ENCODE measurements at places on chromosomes 12 and 14. TPM values are rescaled to one million over a fixed set of nuclear protein-coding genes. Genes with fewer than 3 reads are reported as not detected.

DNA sequence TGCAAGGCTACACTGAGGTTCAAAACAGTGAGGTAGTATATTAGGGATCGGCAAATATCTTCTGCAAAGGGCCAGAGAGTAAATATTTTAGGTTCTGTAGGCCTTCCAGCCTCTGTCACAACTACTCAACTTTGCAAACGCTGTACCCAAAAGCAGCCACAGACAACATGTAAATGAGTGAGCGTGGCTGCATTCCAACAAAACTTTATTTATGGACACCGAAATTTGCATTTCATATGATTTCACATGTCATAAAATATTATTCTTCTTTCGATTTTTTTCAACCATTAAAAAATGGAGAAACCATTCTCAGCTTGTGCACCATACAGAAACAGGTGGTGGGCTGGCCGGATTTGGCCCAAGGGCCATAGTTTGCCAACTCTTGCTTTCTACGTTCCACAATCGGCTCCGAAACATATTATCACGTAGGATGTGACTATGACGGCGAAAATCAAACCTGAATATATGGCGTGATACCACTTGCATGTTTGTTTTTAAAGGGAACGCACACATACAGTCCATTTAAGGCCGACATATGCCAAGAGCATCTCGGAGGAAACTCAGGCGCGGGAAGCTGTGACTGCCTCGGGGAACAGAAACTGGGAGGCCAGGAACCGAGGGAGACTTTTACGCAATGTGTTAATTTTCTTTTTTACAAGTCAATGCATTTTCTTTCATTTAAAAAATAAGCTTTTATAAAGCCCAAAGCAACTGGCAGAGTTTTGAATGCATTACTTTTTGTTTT, 7.1 kb downstream of the NCOR2 start:
- no peak for DNase-seq

- DNase-seq: peak; percentile 86
Measured at GRCh38 chr14:68413509-68413908, 379.4 kb downstream of the ZFP36L1 start.

C12orf54 gene
- total RNA-seq: not detected

PRB2 gene
- not detected for total RNA-seq

SETD1B gene
- 3.4 TPM for total RNA-seq
